ENCODE measurements at places on chromosomes 16 and 17. TPM values are rescaled to one million over a fixed set of nuclear protein-coding genes. Genes with fewer than 3 reads are reported as not detected.

CD300LG gene
- not detected for total RNA-seq

NOXO1 gene
- 4.0 TPM for total RNA-seq

CD300LF gene
- total RNA-seq = not detected

PTX4 gene
- not detected for total RNA-seq

RNF43 gene
- 4.7 TPM for total RNA-seq

KRTAP3-2 gene
- total RNA-seq = not detected

TXNDC17 gene
- 137 TPM for total RNA-seq

SLC5A11 gene
- 0.13 TPM for total RNA-seq

C16orf54 gene
- total RNA-seq = 0.18 TPM

AOC2 gene
- 0.85 TPM for total RNA-seq

ANKS4B gene
- total RNA-seq = not detected

KIF19 gene
- total RNA-seq = not detected

TP53TG3F gene
- total RNA-seq = 0.54 TPM

NGFR gene
- total RNA-seq = 1.6 TPM

BOLA2 gene
- total RNA-seq = 8.5 TPM

TMIGD1 gene
- not detected for total RNA-seq

C17orf78 gene
- total RNA-seq = not detected

CSH1 gene
- not detected for total RNA-seq
